ENCODE measurements at places on chromosomes 13 and 19.

GRCh38 chr13:26485786-26486185, 71.7 kb upstream of the WASF3 start:
- DNase-seq, result no peak

DNA sequence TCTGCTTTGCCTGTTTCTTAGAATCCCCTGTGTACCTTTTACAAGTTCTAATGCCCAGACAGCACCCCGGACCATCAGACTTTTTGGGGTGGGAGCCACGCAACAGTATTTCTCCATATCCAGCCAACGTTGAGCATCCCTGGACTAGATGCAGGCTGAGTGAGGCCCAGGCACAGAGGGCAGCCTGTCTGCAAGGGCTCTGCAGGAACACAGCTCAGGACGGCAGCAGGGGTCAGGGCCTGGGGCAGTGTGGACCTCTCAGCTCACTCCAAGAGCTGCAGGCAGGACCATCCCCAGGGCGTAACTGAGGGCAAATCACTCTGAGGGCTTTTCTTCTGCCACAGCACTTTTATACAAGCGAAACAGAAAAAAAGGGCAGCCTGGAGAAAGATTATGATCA, 95.8 kb downstream of the DNAJC15 start:
- DNase-seq, result no peak

DNA sequence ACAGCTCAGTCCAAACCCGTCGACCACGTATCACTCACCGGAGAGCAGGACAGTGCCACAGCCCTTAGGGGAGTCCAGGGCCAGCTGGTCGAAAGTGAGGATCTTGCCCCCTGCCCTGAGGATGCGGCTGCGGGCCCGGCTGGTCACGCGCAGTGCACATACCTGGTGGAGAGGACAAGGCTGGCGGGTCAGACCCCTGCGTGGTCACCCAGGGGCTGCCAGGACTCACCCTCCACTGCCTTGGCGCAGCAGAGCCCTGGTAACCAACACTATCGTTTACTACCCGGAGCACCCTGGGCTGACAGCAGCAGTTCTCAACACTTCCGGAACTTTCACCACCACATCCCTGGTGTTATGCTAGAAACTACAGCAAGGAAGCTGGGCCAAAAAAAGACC, 1.2 kb upstream of the FAM83E start:
- DNase-seq, result no peak

GRCh38 chr13:62320129-62321108, 904.8 kb upstream of the PCDH20 start:
- DNase-seq, result no peak

GRCh38 chr19:54696766-54697165, 27.5 kb upstream of the KIR3DL3 start:
- no peak for DNase-seq

DNA sequence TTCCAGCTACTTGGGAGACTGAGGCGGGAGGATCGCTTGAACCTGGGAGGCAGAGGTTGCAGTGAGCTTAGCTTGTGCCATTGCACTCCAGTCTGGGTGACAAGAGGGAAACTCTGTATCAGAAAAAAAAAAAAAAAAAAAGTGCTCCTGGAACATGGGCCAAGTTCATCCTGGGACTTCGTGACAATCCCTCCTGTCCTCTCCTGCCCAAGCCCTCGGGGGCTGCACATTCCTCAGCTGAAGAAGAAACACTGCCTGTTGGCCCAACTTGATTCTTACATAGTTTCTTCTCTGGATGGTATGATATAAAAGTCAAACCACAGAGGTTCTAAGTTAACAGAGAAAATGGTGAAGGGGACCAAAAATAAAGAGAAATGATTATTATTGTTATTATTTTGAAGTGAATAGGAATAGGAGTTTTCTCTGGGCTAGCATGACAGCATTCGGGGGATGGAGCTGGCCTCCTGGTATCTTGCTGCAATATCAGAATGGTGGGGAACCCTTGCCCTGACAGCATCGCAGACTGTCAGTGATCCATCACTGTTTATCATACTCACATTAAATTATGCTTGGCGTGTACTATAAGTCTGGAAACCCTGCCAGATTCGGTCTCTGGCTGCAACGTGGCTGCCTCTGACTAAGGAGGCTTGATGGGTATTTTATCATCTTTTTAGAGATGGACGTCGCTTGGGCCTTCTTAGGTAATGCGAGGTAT, 113.7 kb upstream of the OXGR1 start:
- DNase-seq, result peak; percentile 70

- DNase-seq, result peak; percentile 21
Observed at GRCh38 chr19:33832633-33833032, 36.0 kb downstream of the KCTD15 start.

GRCh38 chr13:30792285-30793000, 57.1 kb downstream of the ALOX5AP start:
- no peak for DNase-seq

DNA sequence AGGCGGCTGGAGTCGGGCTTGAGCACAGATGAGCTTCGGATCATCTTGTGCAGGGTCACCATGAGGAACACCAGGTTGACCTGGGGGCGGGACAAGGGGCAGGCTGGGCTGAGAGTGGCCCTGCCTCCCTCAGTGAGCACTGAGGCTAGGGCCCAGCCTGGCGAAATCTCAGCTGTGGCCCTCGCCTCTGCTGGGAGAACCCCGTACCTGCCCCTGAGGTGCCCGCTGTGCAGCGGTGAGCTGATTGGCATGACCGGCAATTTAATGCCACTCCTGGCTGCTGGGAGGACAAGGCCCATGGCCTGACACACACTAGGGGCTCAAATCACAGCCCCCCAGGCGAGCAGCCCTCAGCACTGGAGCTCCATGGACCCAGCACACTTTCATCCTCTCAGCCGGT, 19.7 kb upstream of the ASF1B start:
- no peak for DNase-seq

DNA sequence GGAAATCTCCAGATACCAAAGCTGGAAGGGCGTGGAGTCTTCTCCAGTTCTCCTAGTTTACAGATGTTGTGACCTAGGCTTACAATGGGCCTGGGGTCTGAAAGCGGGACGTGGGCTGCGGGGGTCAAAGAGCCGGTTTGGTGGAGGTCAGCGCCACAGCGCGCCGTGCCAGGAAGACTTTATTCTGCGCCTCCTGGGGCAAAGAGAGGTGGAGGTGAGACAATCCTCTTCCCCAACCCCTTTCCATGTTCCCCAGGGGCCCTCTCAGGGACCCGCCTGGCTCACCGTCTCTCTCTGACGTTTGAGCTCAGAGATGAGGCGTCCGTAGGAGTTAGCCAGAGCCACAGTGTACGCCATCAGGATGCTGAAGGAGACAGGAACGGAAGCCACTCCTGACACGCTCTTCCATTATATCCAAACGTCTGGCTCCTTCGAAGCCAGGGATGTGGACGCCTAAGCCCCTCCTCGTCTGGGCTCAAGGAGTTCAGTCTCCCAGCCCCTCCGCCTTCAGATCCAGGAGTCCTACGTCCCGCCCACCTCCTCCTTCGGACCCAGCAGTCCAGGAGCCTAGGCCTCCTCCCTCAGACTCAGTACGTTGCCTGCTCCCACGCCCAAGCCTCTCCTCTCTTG, 776 bp upstream of the LENG1 start:
- DNase-seq, result no peak

- no peak for DNase-seq
Observed at GRCh38 chr13:75220861-75221260, 261.1 kb downstream of the TBC1D4 start.

GRCh38 chr13:51068501-51068900, 42.6 kb downstream of the C13orf42 start:
- no peak for DNase-seq

GRCh38 chr19:10222201-10222890, 8.8 kb downstream of the S1PR2 start:
- DNase-seq, result no peak

DNA sequence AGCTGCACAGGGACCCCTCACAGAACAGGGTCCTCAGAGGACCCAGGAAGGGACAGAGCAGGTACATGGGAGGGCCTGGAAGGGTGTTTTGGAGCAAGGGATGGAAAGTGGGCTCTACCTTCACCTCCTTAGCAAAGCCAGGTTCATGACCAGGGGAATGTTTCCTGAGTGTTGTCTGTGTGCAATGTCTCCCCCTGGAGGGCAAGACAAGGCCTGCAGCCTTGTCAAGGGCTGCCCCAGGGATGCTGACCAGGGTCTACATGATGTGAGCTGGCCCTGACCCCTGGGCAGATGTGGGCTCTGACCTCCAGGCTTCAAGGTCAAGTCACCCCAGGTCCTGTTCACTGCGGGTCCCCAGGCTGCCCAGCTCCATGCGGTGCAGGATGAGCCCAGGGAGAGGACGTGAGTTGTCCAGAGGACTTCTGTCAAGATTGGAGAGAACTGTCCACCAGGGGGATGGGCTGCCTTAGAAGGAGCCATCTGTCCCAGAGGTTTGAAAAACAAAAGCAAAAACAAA, 1.0 kb upstream of the CEACAM1 start:
- DNase-seq, result no peak

DNA sequence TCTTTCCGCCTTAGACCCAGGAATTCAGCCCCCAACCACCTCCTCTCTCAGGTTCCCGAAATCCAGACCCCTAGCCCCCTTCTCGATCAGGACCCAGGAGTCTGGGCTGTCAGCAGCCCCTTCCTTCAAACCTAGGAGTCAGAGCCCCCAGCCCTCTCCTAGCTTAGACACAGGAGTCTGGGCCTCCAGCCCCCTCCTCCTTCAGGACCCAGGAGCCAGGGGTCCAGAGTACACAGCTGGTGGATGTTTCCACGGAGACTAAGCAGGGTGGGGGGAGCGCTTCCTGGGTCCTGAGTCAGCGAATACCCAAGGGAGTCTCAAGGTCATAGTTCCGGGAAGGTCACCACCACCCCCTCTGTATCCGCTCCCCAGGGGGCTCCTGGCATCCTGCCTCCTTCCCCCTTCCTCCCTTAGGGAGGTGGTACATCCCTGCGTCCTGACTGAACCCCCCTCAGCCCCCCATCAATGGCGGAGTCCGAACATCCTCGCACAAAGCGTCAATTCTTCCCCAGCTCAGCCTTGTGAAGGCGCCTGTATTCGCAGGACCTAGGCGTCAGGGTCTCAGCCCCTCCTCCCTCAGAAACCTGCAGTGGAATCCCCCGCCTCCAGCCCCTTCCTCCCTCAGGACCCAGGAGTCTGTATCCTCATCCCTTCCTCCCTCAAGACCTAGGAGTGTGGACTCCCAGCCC, 4.6 kb downstream of the CADM4 start:
- DNase-seq, result no peak

DNA sequence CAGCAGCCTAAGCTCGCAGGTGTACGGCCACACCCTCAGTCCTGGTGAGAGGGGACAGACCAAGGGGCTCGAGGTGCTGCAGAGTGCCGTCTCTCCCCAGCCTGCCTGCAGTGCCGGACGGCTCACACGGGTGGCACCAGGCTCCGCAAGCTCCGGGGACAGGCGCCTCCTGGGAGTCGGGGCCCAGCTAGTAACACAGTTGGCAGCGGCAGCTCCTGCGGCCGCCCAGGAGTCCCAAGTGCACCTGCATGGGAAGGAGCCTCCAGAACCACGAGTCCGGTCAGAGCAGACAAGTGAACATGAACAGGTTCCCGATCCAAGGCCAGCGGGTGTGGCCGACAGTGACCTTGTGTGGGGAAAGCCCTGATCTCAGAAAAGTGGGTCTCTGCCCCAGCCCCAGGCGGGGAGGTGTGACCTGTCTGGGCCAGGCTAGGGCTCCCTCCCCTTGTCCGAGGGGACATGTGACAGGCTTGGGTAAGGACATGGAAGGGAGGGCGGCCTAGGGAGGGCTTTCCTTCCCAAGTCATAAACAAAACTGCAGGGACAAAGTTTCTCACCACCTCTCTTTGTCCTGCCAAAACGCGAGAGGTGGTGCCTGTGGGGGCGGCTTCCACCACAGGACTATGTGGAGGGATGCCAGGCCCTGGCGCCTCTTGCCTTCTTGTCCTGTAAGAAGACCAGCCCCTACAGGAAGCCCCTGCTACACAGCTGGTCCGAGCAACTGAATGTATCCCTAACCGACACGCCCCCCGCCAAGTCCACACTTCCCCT, 46.5 kb downstream of the MLLT1 start:
- DNase-seq, result no peak

DNA sequence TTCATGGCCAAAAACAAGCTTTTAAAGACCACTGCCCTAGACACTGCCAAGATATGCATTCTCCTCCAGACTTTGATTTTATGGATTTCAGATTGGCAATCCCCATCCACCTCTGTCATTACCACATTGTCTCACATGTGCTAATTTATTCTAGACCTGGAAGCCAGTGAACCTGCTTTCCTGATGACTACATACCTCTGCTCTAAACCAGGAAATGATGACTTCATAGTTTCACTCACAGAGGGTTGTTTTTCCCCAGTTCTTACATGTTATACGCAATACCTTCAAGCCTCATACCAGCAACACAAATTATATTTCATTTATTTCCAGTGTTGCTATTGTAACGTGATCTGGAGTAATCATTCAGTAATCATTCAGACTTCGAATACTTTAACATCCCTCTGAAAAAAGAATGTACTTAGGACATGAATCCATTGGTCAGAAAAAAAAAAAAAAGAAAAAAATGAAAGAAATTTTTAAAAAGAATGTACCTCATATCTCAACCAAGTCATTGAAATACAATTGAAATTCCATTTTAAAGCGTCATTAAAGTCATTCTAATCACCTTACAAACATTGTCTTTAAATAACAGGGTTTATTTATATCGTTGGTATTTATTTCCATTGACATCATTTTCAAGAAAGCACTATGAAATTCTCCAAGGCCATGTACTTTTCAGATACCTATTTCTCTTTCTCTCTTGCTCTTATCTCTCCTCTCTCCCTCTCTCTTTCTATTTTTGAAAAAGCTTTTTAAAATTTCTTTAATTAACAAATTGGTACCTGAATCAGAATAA, 33.4 kb upstream of the KLF5 start:
- no peak for DNase-seq

GRCh38 chr13:55160867-55161266, 1979.9 kb upstream of the PRR20A start:
- no peak for DNase-seq
